Fibroblast of lung (primary cell): ENCODE measurements at places on chromosomes 16 and 17.
A peak's percentile ranks its signal among the peaks of the same experiment; 100 is the strongest.

GRCh38 chr17:9479964-9480363 is 95.7 kb downstream of the STX8 start:
- DNase-seq, result no peak

DNA sequence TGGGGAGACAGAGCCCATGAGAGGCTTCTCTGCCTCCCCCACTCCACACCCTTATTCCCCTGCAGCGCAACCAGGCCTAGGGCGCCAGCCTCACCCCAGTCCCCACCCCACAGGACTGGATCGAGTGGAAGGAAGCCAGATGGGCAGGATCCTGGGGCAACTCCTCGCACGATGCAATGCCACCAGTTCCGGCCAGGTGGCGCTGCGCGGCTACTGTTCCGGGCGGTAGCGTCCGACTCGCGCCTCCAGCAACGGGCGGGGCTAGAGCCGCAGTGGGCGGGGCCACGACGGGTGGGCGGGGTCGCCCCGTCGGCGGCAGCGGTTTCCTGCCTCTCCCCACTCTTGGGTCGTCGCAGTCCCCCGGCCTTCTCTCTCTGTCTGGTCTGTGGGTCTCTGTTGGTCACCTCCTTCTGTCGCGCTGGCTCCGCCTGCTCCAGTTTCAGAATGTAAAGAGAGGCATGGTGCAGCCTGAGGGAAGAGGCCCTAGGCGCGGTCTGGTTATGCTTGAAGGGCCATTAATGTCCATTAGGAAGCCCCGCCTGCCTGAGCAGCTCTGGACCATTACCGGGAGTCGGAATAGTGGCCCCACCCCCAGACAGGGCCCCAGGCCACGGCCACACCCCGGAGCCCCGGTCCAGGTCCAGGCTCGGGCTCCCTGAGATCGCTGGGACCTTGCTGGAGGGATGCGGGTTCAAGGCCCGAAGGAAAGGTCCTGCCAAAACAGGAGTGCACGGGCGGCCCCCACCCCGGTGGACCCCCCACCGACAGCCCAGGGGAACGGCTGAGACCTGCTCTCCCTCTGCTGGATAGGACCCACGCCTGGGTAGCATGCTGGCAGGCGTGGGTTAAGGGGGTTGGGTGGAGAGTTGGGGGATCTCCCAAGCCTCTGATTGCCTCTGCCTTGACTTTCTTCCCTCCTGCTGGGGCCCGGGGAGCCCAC is 3.3 kb upstream of the NHERF2 start:
- peak; percentile 84 for DNase-seq

DNA sequence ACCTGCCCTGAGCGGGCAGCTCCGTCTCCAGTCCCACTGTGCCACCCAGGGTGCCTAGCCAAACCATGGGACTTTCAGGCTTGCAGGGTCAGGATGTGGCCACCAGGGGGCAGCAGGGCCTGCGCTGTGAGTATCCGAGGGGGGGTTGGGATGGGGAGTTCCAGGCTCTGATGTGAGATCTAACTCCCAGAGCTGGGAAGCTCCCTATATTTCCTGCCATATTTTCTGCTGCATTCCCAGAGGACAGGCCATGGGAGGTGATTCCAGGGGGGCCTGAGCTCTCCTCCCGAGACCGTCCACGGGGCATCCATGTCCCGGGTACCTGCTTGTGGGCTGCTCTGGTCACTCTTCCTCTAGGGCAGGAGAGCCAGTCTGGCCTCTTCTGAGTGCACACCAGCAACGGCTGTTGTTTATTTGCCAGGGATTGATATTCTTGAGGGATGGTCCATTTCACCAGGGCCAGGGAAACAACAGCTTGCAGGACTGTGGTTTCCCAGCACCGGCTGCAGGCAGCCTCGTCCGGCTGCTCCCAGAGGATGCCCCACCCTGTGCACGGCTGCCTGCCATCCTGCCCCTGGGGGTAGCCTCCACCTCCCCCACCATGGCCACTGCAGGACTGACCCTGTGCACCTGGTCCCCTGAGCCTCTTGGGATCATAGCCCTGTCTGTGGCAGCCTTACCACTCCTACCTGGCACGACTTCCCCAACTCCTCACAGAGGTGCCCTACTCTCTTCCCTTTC is 1.2 kb downstream of the GPR142 start:
- peak; percentile 44 for DNase-seq

DNA sequence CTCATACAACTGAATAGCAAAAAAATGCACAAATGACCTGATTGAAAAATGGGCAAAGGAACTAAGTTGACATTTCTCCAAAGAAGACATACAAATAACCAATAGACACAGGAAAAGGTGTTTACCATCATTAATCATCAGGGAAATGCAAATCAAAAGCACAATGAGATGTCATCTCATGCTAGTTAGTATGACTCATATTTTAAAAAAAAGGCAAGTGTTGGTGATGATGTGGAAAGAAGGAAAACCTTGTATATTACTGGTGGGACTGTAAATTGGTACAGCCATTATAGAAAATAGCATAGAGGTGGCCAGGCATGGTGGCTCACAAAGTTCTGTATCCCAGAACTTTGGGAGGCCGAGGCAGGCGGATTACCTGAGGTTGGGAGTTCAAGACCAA is 232.5 kb upstream of the ZFHX3 start:
- DNase-seq, result no peak

- no peak for DNase-seq
These were observed 29.0 kb upstream of the ATP2C2 start for GRCh38 chr16:84339311-84339710.
